Stimulated activated CD4-positive, alpha-beta T cell treated with anti-CD3 and anti-CD28 coated beads, TNF-alpha, amount 100 ng/mL, for 48 hours (primary cell): ENCODE measurements at places on chromosomes 2 and 18.

- DNase-seq = no peak
Observed at GRCh38 chr18:10143596-10143995, 229.8 kb downstream of the VAPA start.

DNA sequence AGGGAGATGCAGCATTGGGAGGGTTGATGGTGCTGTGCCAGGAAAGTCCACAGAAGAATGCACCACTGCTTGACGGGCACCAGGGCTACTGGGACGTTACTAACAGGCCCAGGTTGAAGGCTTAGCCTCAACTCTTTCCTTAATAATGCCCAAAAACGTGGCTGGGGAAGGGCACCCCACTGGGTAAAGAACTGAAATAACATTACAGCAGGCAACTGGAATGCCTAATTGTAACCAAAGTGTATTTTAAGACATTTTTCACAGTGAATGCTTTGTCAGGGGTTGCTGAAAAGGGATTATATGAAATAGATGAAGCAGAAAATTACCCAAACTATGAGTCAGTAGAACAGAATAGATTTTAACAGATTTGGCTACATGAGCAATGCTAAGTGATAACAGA, 191.3 kb downstream of the CMPK2 start:
- no peak for DNase-seq

DNA sequence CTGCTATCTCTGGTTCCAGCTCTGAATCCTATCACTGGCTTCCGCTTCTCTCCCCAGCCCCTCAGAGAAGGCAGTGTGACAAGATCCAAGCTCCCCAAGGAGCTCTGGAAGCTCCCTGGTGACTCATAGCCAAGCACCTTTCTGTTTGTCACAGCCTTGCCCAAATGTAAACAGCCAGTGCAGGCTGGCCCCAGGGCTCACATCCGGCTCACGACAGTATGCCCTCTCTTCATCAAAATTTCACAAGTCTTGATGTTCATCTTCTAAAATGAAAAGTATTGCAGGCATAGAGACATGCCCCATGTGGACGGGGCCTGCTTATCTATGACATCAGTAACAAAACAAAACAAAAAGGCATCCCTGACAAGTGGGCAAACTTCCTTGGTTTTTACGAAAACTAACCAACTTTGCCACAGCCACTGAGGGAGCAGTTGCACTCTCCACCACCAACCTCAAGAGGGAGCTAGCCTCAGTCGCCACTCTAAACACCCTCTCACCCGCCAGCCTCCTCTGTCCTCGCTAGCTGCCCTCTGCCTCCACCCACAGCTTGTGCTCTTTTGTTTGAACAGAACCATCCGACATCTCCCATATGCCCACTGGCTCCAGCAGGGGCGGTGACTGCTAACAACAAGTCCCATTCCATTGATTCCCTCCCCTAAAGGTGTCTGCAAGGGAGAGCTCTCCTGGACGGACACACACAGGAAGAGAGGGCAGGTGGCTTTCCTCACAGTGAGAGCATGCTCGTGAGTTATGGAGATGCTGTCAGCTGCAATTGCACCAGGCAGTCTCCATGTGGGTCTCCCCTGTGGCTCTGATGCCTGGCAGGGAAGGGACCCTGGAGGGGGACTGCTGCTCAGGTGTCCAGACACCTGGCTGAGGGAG, 71.0 kb upstream of the DAPL1 start:
- no peak for DNase-seq

- no peak for DNase-seq
Observed at GRCh38 chr18:43034683-43035500, 80.6 kb downstream of the RIT2 start.

- no peak for DNase-seq
Observed at GRCh38 chr2:79729532-79729931, 216.7 kb downstream of the CTNNA2 start.

- no peak for DNase-seq
Observed at GRCh38 chr2:236341721-236342120, 77.5 kb upstream of the ASB18 start.

GRCh38 chr2:207437524-207438143, 92.1 kb upstream of the CREB1 start:
- no peak for DNase-seq

- no peak for DNase-seq
Observed at GRCh38 chr2:140835079-140835478, 1295.7 kb downstream of the LRP1B start.

DNA sequence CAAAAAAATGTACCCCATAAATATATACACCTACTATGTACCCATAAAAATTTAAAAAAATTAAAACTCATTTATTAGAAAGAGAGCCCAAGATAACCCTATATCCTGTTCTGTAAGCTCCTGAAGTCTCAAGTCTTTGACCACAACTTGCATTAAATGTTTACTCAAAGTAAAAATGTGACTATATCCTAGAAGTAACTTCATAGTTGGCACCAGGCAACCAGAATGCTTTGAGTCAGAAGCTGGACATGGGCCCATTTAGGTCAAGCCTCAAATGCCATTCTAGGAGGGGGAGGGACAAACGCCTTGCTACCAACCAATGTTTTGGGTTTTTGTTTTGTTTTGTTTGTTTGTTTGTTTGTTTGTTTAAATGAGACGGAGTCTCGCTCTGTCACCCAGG, 9.3 kb upstream of the TBC1D8 start:
- DNase-seq = no peak

- no peak for DNase-seq
Observed at GRCh38 chr18:10089881-10090280, 176.1 kb downstream of the VAPA start.

DNA sequence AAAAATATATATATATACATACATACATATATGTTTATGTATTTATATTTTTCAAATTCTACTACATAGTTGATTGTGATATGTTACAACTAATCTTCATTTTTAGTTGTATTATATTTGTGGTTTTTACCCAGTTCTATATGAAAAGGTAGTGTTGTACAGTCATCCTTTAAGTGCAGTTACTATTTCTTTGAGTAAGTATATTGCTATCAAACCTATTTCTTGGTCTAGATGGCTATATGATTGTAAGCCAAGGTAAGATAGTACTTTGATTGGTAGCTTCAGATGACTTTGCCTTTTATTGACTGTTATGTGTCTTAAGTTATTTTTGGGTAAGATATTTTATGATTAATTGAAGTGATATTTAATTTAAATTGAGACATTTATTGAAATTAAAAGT, 89.6 kb downstream of the AGPS start:
- no peak for DNase-seq

GRCh38 chr2:152304836-152305235, 30.1 kb upstream of the FMNL2 start:
- no peak for DNase-seq

GRCh38 chr2:79101024-79101423, 13.2 kb upstream of the REG1B start:
- DNase-seq = no peak

DNA sequence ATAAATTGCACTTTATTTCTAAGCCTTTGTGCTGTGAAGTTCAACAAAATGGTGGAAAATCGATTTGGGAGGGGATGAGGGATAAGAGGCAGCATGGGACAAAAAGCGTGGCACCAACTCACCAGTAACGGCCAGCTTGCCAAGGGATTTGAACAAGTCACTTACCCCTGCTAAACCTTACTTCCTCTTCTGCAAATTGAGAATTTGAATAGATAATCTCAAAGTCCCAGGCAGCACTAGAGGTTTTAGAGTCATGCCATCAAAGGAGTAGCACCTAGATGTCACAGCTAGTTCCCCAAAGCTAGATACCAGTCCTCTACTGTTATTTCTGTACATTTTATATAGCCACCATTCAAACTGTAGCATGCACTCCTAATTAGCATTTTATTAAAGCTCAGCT, 83.7 kb upstream of the VRK2 start:
- DNase-seq = no peak

GRCh38 chr18:55523001-55523400, 65.0 kb downstream of the TCF4 start:
- DNase-seq = no peak

- DNase-seq = no peak
Observed at GRCh38 chr2:220619525-220620220, 952.4 kb downstream of the EPHA4 start.

DNA sequence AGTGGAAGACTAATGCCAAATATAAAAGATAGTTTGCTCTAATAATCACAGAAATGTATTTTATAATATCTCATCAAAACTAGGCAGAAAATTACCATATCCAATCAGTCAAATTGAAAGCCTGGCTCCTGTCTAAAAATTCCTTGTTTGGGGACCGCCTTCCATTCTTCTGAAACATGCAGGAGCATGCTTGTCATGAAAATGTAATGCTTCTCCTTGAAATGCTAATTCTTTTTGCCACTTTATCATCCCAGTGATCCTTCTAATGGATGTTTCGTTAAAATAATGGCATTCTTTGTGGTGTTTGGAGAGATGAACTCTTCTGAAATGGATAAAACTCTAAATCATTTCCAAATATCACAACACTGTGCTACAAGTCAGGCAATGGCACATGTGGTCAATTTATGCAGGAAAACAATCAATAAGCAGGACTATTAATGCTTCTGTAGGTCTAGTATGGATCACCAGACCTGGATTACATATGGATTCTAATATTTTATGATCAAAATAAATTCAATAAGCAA, 1039.1 kb upstream of the NXPH2 start:
- DNase-seq = no peak

- DNase-seq = no peak
Observed at GRCh38 chr18:50674307-50674980, 114.6 kb downstream of the MAPK4 start.

DNA sequence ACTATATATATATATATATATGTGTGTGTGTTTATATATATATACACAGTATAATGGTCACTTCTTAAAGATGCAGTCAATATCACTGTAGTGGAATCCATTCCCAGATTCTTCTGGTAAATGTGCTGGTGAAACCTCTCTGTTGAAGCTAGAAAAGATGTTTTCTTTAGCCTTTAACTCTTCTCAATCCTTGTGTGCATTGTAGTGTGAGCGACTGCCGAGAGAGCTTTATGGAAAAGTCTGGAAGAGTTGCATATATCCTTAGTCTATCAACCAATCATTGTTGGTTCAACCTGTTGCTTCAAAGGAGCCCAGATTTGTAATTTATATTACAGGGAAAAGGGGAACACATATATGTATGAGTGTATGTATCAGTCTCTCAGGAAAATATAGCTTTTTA, 27.7 kb downstream of the SLC66A3 start:
- no peak for DNase-seq

GRCh38 chr2:493228-493627, 184.0 kb downstream of the TMEM18 start:
- DNase-seq = no peak

GRCh38 chr2:42830922-42831574, 38.7 kb upstream of the HAAO start:
- DNase-seq = no peak

DNA sequence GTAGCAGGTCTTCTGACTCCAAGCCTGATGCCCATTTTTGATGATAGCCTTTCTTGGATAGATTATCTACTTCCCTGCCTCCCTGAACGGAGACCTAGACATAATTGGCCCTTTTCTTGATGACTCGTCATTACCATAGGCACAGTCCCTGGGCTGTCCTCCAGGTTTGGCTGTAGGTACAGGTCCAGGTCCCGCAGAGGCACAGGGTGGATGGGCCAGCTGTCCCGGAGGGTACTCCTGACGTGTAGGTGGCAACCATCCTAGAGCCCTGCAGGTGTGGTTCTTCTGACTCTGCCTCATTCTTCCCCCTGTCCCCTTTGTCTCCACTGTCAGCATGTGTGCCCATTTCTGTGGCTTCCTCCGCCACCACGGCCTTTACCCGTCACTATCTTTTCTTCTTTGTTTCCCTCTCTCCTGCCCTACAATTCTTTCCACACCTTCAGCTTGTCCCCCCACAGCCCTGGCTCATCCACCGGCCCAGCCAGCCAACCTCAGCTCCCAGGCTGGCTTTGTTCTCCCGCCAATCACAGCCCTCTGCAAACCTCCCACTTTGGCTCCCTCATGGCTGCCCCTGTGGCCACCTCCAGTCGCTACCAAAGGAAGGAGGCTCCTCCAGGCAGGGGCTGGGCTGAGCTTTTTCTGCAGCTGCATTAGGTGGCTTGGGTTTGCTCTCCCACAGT, 102.8 kb downstream of the SMAD7 start:
- DNase-seq = no peak

GRCh38 chr2:223465793-223466192, 136.4 kb downstream of the SCG2 start:
- no peak for DNase-seq

DNA sequence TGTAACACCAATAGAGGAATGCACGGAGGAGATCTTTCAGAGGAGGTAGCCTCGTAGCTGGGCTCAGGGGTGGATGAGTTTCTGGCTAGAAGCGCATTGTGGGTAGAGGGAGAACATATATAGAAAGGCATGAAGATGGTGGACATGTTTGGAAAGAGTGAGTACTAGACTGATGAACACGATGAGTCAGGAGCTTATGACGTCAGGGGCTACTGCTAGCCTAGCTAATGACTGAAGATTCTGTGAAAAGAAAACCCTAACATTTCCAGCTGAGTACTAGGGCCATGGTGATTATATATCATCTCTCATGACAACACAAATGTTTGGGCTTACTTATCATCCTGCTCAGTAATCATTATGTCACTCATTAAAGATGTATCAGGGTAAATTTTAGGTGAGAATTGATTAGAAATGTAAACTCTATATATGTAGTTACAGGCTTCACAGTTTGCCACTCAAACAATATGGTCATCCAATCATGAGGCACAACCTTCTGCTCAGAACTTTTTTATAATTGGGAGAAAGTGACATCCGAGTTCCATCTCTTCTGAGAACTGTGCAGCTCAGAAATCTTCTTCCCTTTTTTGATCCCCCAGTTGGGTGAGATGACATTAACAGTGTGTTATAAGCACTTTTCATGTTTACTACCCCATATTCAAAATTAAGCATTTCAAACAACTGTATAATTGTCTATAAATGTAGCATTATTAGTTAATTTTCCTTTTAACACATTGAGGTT, 22.2 kb upstream of the IL1RN start:
- peak; percentile 48 for DNase-seq

GRCh38 chr18:13032173-13032572, 41.0 kb downstream of the CEP192 start:
- DNase-seq = no peak

- no peak for DNase-seq
Observed at GRCh38 chr2:121748202-121748601, 7.2 kb upstream of the TSN start.

GRCh38 chr2:121080013-121080772, 204.8 kb downstream of the TFCP2L1 start:
- DNase-seq = peak; percentile 25

DNA sequence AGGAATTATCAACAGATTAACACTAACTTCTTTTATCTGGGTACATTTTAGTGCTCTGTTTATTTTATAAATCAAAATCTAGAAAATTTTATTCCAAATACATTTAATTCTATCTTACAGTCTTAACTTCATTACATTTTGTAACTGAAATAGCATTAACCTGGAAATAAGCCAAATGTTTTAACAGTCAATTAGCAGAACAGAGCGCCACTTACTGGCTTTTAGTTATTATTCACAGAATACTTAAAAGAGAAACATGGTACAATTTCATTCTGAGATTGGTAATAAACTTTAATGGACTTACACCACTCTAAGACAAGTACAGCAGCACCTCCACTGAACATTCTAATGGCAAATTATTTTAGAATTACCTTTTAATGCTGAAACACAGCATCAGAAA, 38.6 kb downstream of the SS18 start:
- no peak for DNase-seq
